ENCODE measurements at places on chromosomes 1 and 21.

- no peak for DNase-seq
Observed at GRCh38 chr1:5951846-5952410, 40.3 kb downstream of the NPHP4 start.

DNA sequence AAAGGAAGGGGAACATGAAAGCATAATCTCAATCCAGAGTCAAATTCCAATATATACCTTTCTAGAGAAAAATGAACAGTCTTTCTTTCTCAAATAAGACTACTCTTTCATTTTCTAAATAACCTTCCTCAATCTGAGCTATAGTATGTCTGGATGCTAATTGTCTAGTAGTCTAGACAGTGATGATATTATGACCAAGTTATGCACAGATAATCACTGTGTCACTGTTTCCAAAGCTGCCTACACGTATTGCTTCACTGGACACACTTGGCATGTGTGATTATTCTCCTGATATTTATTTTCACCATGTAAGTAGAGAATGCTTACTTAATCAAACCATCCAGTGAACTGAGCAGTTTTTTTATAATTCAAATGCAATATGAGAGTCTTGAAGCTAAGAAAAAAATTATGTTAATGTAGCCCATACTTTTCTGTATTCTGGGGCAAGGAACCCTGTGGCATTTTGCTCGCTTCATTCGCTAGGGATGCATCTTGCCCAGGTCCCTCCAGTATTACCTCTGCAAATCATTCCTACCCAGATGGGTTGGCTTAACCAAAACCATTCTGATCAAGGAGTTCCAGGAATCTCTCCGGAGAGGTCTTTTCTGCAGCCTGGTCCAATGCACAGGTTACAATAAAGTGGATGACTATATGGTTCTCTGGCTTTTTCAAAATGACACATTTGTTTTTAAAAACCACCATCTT is 303.1 kb upstream of the RUNX1 start:
- no peak for DNase-seq

DNA sequence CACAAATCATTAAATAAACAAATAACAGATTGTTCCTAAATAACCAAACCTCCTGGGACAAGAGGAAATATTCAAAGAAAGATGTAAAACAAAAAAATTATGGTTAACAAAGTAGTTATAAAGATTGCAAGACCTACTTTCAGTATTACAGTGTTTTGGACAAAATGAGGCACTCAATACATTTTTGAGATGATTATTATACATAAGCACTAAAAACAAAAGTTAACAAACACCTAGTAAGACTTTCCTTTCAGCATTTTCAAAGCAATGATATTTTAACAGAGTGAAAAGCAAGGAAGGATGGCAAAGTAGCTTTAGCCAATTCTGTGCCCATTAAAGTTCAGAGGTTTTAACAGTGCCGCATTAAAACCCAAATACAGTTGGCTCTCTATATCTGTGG is 17.2 kb downstream of the OMA1 start:
- no peak for DNase-seq

DNA sequence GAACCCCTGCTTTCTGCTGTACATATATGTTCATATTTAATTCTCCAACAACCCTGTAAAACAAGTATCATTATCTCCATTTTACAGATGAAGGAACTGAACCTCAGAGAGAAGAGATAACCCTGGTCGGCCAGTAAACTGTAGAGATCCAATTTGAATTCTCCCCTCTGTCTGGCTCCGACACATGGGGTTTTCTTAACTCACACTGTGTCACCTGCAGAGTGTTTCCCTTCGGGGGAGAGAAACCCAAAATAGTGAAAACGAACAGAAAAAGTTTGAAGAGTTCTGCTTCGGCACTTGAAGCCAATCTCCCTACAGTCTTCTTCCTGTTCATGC is 17.4 kb upstream of the BCAR3 start:
- DNase-seq: no peak

DNA sequence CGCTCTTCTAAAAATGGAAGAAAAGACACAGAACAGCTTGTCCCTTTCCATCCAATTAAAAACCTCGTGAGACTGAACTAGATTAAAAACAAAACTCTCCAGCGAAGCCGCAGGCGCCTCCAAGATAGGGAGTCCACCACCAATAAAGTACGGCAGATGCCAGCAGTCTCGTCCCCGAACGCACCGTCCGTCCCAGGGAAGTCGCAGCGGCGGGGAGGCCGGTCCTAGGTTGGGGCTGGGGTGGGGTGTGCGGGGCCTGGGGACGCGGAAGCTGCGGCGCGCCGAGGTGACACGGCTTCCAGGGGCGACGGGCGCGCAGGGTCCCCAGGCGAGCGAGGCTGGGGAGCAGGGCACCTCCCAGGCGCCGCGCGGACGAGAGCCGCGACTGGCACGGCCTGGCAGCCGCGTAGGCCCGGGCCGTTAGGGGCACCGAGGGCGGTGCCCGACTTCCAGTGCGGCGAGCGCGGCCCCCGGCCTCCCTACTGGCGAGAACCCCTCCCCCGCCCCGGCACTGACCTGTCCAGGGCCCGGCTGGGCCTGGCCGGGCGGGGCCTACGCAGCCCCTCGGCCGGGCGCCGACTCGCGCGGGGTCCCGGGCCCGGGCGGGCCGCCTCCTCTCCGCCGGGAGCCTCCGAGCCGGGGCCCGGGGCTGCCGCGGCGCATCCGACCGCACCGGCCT is 28.3 kb upstream of the A3GALT2 start:
- peak; percentile 15 for DNase-seq

DNA sequence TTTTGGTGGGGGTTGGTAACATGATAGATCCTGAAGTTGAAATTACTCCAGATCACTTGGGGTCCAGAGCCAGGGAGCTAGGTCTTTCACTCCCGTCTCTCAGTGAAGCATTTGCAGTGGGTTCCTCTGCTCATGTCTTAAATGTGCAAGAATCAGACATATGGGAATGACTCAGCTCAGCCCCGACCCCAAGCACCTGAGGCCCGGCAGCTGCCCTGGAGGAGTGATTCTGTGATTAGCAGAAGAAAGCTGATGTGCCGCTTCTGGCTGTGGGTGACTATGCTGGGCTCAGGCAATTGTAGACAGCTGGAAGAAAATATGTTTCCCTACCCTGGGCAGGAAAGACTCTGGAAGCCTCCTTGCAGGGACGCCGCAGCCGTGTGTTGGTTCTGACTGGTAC is 601.7 kb downstream of the NPHP4 start:
- no peak for DNase-seq

DNA sequence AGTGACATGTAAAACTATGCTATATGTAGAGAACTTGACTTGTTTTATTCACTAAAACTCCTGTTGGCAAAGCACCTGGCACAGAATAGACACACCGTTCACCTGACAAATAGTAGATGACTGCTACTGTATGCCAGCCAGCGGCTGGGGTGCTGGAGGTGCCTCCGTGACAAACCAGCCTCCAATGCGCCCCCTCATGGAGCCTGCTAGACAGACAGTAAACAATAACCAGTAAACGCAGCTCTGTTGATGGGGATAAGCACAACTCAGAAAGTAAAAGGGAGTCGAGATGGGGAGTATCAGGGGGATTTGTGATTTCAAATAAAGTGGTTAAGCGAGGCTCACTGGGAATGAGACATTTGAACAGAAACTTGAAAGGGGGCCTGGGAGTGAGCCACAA is 107.2 kb downstream of the PRDM2 start:
- DNase-seq: no peak

DNA sequence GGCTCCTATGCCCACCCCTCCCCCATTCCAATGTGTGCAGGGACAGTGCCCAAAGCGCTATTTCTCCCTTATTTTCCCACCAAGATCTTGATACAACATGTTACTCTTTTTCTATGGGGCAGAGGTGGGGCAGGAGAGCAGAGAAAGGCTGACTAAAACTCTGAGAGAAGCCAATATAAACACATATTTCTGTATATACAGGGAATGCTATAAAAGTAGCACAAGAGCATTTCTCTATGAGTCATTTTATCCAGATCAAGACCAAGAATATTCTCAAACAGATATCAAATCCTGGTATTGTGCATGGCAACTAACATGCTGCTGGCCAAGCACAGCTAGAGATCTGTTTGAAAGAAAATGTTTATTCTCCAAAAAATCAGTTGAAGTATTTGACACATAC is 7.3 kb downstream of the WDR26 start:
- no peak for DNase-seq

GRCh38 chr1:159282118-159282517 is 20.0 kb upstream of the FCER1A start:
- no peak for DNase-seq

- DNase-seq: no peak
Observed at GRCh38 chr1:181134543-181135436, 46.3 kb downstream of the IER5 start.

DNA sequence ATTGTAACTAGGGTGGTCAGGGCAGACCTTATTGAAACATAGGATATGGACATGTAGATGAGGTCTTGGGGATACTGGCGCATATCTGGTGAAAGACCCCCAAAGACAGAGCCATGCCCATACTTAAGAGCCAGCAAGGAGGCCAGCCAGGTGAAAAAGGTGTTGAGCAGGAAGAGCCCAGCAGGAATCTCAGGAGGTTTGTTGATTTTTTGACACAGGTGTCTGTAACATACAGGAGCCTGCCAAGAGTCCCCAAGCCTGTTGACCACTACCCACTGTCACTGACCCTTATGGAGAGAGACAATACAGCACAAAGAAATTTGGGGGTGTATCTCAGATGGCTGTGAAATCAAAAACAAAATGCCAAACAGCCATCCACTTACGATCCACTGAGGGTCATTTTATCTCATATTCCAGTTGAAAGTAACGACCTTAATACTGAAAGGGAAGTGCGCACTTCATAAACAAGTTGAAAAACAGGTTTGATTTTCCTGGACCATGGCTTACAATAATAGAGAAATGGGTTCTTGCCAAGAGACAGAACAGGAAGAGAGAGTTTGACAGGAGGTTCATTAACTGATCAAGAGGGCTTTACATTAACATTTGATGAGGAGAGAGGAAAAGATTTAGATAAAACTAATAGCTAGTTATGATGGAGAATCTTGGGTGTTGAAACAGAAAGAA is 163.6 kb downstream of the GLUL start:
- no peak for DNase-seq

- DNase-seq: no peak
Observed at GRCh38 chr1:204142032-204142974, 9.5 kb downstream of the ETNK2 start.

- no peak for DNase-seq
Observed at GRCh38 chr1:34378968-34379856, 202.5 kb downstream of the C1orf94 start.

Measured in stimulated activated CD8-positive, alpha-beta memory T cell treated with anti-CD3 and anti-CD28 coated beads, Interleukin-2, amount 100 ng/mL, for 1 hour (primary cell).